Activated CD4-positive, alpha-beta T cell treated with anti-CD3 and anti-CD28 coated beads for 36 hours (primary cell): ENCODE measurements at places on chromosomes 6 and 20.
A peak's percentile ranks its signal among the peaks of the same experiment; 100 is the strongest.

- DNase-seq: peak; percentile 92
These were observed 15.7 kb upstream of the HLA-A start for GRCh38 chr6:29926413-29927274.

- no peak for DNase-seq
These were observed 114.6 kb upstream of the PDE10A start for GRCh38 chr6:165777680-165778079.

GRCh38 chr6:111427341-111428116 lies 55.5 kb downstream of the REV3L start:
- DNase-seq: peak; percentile 47

DNA sequence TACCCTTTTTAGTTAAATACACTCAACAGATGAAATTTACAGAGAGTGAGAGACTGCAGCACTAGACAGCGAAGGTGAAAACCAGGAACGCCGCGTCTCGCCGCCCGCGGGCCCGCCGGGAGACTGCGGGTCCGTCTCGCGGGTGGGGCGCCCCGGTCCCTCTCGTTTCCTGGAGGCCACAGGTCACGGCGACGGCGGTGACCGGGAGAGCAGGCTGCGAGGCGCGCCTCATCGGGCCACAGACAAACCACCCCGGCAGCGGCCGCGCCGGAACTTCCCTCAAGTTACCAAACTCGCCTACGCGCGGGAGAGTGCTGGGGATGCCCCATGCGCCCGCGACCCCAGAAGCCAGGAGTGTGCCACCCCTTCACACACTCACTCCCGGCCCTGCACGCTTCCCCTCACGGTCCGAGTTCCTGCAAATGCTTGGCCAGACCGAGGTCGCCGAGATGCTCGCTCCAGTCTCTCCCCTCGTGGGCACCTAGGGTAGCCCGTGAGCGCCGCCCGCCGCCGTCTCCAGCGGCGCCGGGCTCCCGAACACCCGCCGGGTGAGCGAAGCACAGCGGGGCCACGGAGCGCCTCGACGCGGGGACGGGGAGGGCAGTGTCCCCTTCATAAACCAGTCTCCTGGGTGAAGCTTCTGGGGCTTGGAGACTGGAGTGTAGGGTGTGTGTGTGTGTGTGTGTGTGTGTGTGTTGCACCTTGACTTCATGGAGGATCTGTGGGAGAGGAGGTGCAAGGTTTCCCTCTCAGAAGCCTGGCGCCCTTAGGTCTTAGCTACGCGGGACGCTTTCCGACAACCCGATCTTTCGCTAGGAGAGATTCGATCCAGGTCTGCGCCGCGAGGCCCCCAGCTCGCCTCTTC lies 1.4 kb downstream of the BACH2 start:
- DNase-seq: peak; percentile 87
